NCI-H187 (cell line): ENCODE measurements at places on chromosomes 12 and 14.

DNA sequence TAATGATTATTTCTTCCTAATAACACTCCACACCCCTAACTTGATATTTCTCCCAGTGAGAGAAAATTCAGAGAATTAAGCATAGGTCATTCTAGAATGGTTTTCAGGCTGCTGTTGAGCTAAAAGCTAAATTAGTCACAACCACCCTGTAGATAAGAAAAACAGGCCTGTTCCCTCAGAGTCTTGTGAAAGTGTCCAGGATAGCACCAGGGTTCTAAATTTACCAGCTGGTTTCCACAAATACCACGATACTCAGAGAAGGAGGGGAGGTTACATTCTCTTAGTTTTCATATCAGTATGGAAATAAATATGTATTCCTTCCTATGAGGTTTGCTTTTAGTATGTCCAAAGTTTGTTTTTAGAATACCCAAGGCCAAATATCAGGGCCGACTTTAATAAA is 66.0 kb upstream of the YARS2 start:
- DNase-seq: no peak

- no peak for DNase-seq
These were observed 120.5 kb upstream of the NCOR2 start for GRCh38 chr12:124687917-124688316.

GRCh38 chr14:49945448-49946319 is 52.8 kb downstream of the ARF6 start:
- DNase-seq: no peak

- DNase-seq: no peak
These were observed 26.1 kb downstream of the JDP2 start for GRCh38 chr14:75453817-75454434.

GRCh38 chr12:11801643-11802042 is 152.2 kb downstream of the ETV6 start:
- no peak for DNase-seq

DNA sequence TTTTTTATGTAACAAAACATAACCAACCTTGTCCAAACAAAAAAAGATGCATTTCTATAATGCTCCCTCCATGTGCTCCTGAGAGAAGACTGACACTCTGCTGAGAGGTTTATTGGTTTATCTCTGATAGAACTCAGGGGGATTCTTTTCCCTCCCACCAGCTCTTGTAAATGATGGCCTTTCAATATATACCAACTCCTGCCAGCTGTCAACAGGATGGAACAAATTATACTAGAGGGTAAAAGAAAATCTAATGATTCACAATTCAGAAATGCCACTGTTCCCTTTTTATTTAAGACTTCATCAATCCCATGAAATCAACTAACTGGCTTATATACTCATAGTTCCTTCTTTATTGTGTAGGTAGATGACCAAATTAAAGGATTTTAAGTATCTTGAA is 25.4 kb downstream of the PSMC1 start:
- DNase-seq: no peak
